ENCODE measurements at places on chromosomes 11 and 22. TPM values are rescaled to one million over a fixed set of nuclear protein-coding genes. Genes with fewer than 3 reads are reported as not detected.

Gene PKDREJ
- not detected for total RNA-seq

Gene OR4A16
- not detected for total RNA-seq

Gene TSGA10IP
- not detected for total RNA-seq

Gene NXPE4
- not detected for total RNA-seq

Gene CARD18
- not detected for total RNA-seq

Gene USP2
- total RNA-seq, result 0.41 TPM

Gene NRGN
- 10.6 TPM for total RNA-seq

Gene PTPRJ
- total RNA-seq, result 17.3 TPM

Gene SLC43A3
- total RNA-seq, result 32.8 TPM

Gene CNTF
- 2.8 TPM for total RNA-seq

Gene LMNTD2
- total RNA-seq, result 3.3 TPM

Gene MRGPRX3
- not detected for total RNA-seq

Gene BACE1
- total RNA-seq, result 24.2 TPM

Gene LSP1
- total RNA-seq, result 1.1 TPM

Gene PARVG
- total RNA-seq, result not detected

Gene TNKS1BP1
- 154 TPM for total RNA-seq

Gene DEFB131B
- total RNA-seq, result not detected

Gene FOLR1
- 1.2 TPM for total RNA-seq

Gene HEPN1
- total RNA-seq, result 0.18 TPM

Gene MADD
- total RNA-seq, result 28.1 TPM

Gene SUSD2
- 0.23 TPM for total RNA-seq

Gene MRGPRE
- not detected for total RNA-seq

Gene PATE2
- total RNA-seq, result 0.93 TPM

Gene MYOD1
- total RNA-seq, result not detected

Gene BTG4
- not detected for total RNA-seq

Gene ACR
- 0.76 TPM for total RNA-seq
